ENCODE measurements at places on chromosomes 2 and 18.

DNA sequence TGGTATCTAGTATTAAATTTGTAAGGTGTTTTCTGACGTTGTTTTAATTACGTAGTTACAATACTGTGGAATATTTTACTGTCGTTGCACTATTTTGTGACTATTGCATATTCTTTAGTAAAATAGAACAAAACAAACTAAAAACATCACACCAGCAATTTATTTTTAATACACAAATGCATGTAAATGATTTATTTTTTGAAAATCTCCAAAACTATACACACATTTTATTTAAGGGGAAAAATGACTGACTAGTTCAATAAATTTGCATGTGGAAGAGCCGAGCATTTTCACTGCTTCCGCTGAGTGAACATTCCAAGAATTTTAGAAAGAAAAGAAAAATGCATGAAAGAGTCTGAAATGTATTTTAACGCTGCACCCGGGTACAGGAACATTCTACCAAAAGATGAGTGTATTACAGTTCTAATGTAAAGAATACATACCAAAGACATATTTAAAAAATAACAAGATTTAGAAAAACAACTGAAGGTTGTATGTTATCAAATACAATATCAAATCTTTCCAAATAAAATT, 257.7 kb downstream of the MEIS1 start:
- no peak for DNase-seq

DNA sequence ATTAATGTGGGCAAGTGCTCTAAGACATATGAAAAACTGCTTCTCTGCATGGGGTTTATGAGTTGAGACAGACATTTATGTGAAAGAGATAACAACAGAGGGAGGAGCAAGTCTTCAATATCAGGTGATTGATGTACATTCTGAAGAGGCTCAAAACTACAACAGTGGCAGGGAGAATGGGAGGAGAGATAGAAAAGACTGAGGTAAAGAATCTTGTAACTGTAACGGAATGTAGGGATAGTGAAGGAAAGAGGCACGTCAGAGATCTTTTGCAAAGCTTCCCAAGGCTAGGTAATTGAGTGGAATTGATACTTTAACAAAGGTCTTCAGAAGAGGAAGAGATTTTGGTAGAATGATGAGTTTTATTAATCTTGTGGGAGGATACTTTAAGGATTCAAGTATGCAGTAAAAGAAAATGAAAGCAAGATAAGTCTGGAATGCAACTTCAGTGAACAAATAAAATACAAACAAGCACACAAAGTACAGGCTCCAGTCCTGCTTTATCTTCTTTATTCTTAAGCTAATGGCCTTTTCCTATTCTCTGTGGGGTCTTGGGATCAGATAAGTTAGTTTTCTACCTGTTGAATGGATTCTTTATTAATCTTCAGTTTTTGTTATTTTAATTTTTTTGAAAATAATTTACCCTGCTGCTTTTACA, 15.0 kb downstream of the SMAD4 start:
- DNase-seq: no peak

- DNase-seq: no peak
Observed at GRCh38 chr18:33605250-33605649, 27.2 kb downstream of the ASXL3 start.

DNA sequence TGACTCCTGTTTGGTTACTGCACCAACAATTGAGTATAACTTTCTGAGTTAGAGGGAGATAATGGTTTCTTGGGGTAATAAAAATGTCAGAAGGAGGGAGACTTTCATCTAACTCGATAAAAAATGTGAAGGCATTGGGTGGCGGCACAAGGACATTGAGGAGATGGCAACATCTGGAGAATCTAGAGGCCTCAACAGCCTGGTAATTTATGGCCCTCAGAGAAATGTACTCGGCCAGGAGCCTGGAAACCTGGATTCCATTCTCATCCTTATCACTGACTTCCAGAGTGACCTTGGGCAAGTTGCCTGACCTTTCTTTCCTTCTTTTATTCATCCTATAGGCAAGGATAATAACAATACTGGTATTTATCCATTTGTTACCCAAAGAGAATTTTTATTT, 173.5 kb upstream of the MEX3C start:
- no peak for DNase-seq

DNA sequence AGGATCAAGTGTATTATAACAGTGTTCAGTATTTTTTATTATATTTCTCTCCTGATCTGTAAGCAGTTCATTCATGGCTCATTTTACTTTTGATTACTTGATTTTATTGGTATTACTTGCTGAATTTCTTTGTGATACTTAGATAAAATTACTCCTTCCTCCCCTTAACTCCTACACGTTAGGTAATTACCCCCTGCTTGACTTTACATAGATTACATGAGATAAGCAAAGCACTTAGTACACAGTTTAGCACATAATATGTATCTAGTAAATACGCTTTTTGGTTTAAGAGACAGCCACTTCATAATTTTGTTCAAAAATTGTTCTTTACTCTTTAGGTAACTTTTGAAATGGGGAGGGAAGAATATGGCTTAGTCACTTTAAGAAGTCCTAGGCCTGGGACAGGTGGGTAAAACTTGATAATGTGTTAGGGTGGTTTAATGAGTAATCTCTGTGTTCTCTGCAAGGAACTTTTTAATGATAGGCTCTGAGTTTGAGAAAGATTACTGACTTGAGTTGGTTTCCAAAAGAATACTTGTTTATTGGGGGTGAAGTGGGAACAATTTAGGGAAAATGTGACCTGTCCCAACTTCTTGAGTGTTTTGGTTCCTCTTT, 80.9 kb downstream of the NCOA1 start:
- no peak for DNase-seq

Measured in naive thymus-derived CD8-positive, alpha-beta T cell (primary cell).